AML-193 (cell line): ENCODE measurements at places on chromosomes 1 and 21.

GRCh38 chr1:79355090-79355489 lies 348.6 kb upstream of the ADGRL4 start:
- DNase-seq, result no peak

GRCh38 chr1:43963890-43964289 lies 5.9 kb upstream of the DPH2 start:
- DNase-seq, result no peak

DNA sequence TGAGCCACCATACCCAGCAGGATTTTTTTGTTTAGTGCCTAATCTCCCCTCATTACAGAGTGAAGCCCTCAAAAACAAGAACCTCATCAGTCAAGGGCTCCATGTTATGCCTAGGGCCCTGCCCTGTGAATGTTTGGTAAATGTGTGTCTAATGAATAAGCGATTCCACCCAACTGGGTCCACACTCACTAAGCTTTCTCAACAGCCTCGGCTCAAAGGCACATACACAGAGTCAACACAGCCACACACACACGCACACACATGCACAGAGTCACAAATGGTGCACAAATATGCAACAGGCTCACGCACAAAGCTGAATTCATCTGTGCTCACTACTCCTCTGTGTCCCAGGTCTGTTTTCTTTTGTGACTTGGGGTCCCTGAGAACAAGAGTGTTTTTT lies 11.7 kb upstream of the SYNC start:
- no peak for DNase-seq

GRCh38 chr1:78370779-78371482 lies 119.8 kb upstream of the PTGFR start:
- DNase-seq, result no peak

- DNase-seq, result no peak
Observed at GRCh38 chr21:45935628-45936027, 45.9 kb upstream of the COL6A1 start.

DNA sequence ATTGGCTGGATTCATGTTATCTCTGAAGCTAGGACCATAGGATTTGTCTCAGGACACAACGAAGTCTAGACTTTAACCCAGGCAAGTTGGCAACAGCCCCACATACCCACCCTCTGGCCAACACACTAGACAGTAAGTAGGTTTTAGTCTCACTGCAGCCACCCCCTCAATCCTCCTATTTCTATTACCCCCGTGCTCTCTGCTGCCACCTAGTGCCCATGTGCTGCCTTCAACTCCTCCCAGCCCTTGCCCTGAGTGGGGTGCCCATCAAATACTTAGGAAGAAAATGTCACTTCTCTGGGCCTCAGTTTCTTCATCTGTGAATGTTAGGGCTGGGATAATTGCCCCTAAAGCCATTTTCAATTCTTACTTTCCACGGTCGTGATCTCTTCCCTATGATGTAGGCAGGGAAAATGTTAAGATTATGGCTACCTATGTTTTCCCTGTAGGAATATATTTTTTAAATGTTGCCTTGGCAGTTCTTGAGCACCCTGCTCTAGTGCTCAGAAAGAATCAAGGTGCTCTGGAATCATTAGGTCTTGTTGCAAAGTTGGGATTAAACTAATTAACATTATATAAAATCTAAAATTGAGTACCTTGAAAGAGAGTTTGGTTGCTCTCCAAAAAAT lies 213.0 kb downstream of the LMX1A start:
- DNase-seq, result peak; percentile 11

DNA sequence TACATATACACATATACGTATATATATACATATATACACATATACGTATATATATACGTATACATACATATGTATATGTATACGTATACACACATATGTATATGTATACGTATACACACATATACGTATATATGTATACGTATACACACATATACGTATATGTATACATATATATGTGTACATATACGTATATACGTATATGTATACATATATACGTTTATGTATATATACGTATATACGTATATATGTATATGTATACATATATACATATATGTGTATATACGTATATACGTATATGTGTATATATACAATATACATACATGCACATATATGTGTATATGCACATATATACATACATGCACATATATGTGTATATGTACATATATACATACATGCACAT lies 396.2 kb upstream of the DUSP10 start:
- no peak for DNase-seq

GRCh38 chr1:247482747-247483146 lies 24.8 kb upstream of the OR2B11 start:
- no peak for DNase-seq

- DNase-seq, result no peak
Observed at GRCh38 chr1:234925440-234926263, 203.0 kb downstream of the TOMM20 start.

- DNase-seq, result no peak
Observed at GRCh38 chr1:181023265-181024057, 791 bp upstream of the STX6 start.
